Activated CD4-positive, alpha-beta T cell treated with anti-CD3 and anti-CD28 coated beads, Interleukin-2, amount 10 ng/mL, durations not matched to agents 24 days and 14 days (primary cell): ENCODE measurements at places on chromosomes 3 and 15.

DNA sequence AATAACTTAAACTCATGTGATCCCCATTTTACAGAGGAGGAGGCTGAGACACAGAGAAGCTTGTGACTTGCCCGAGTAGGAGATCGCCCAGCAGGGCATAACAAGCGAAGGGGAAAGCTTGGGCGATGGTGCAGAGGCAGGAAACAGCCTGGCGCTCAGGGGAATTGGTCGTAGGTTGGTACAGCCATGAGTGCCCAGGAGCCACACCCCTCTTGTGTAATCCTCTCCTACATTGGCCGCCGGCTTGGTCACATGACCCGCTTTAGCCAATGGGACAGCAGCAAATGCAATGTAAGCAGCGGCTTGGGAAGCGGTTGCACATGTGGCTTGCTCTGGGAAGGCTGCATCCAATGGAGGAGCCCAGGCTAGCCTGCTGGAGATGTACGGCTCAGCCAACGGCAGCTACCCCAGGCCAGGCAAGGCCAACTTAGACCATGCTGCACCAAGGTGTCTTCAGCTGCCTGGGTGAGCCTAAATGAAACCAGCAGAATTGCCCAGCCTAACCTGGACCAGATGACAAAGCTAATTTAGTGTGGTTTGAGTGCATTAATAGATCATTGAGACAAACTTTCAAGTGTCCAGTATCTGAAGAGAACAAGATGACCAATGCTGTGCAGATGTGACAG, 50.3 kb upstream of the SLC6A6 start:
- peak; percentile 63 for DNase-seq

DNA sequence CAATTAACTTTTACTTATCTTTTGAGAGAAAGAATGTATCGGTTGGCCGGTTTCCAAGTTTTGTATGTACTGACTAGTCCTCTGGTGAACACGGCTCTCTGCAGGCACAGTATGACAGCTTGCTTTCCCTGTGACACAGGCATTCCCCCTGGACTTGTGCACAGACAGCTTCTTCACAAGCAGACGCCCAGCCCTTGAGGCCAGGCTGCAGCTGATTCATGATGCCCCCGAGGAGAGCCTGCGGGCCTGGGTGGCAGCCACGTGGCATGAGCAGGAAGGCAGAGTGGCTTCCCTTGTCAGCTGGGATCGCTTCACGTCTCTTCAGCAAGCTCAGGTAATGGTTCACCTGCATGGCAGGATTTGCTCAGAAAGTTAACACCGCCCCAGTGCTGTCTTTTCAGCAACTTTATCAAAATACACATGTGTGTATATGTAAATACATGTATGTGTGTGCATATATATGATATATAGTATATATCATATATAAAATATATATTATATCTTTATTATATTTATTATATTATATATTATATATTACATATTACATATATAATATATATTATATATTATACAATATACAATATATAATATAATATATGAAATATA, 25.5 kb downstream of the FAN1 start:
- DNase-seq: no peak

DNA sequence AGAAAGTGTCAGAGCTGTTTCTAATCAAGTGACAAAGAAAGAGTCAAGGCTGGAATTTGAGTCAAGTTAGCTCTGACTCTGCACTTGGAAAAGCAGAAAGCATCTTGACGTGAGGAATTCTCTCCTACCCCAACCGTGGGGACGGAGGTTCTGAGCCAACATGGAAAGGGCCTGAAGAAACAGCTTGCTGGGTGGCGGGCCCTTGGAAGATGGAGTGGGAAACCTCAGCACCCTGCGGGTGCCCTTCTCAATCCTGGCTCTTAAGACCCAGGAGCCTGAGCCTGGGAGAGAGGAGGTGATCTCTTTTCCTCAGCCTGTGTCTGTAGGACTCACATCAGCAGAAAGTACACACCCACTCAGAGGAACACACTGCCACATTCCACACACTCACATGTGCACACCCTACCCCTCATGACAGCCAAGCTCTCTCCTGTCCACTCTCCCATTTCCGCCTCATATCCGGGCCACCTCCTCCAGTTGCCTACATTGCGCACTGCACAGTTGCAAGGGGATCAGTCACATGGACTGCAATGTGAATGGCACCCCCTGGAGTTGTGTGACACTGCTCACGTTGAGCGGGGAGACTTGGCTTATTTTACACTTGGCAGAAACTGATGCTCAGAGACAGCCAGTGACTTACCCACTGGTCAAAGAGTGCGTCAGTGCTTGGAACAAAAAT, 101.5 kb upstream of the SLC6A6 start:
- DNase-seq: no peak

GRCh38 chr3:63333815-63334214, 55.7 kb downstream of the SYNPR start:
- DNase-seq: no peak

- DNase-seq: no peak
Measured at GRCh38 chr3:100103558-100104441, 10.5 kb downstream of the FILIP1L start.

DNA sequence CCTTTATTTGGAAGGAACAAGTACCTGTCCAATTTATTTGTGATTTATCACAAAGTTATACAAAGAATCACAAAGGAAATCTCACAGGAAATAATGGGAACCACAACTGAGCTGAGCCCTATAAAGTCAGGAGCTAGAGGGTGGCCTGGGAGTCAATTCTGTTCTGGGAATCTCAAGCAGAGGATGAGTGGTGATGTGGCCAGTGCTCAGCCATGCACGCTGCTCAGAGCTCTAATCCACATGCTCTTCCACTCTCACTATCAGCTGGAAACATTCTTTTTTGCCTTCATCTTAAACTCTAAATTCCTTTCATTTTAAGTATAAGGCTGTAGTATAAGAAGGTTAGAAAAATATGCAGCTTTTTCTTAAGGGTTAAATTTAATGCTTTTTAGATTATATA, 36.6 kb downstream of the UACA start:
- no peak for DNase-seq

- DNase-seq: no peak
Measured at GRCh38 chr15:25501828-25502446, 63.1 kb upstream of the UBE3A start.

DNA sequence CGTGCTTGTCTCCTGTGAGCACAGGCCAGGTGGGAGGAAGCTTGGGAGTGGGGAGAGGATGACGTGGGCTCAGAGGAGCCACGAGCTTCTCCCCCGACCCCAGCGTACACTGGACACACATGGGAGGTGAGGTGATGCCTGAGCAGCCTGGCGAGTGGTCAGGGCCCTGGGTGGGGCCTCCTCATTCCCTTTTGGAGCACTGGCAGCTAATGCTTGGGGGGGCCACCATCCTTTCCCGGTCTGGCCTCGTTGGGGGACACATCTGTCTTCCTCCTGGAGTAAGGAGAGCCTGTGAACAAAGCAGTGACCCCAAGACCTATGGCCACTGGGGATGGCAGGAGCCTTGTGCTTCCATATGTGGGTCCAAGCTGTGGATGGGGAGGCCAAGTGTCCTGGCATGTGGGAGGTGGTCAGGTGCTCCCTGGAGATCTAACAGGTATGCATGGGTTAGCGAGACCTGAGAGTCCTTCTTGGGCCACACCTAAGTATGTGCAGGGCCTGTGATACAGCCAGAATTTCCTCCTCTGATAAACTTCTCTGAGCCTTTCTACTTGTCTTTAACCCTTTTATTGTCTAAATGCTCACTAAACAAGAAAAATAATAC, 9.5 kb downstream of the KLF13 start:
- DNase-seq: peak; percentile 56

DNA sequence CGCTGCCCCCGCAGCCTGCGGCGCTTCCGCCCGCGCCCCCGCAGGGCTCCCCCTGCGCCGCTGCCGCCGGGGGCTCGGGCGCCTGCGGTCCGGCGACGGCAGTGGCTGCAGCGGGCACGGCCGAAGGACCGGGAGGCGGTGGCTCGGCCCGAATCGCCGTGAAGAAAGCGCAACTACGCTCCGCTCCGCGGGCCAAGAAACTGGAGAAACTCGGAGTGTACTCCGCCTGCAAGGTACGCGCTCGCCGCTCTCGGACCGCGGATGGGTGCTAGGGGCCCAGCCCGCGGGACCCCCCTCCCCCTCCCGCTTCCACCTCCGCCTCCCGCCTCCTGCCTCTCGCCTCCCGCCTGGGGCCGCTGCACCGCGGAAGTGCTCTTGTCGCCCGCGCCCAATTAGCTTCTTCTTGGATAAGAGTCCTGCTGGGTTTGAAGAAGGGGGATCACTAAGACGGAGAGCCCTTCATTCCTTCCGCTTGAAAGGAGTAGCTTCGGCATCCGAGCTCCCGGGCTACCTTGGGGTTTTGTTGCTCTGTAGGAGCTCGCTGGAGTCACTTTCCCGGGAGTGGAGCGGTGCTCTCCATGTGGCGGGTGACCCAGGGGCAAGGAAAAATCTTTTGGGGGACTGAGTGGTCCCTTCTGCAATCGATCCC, 426 bp downstream of the KAT2B start:
- DNase-seq: peak; percentile 90

GRCh38 chr3:171187706-171188290, 161.3 kb upstream of the SLC2A2 start:
- DNase-seq: peak; percentile 73

- no peak for DNase-seq
Measured at GRCh38 chr15:53976844-53977392, 1.3 kb upstream of the UNC13C start.

DNA sequence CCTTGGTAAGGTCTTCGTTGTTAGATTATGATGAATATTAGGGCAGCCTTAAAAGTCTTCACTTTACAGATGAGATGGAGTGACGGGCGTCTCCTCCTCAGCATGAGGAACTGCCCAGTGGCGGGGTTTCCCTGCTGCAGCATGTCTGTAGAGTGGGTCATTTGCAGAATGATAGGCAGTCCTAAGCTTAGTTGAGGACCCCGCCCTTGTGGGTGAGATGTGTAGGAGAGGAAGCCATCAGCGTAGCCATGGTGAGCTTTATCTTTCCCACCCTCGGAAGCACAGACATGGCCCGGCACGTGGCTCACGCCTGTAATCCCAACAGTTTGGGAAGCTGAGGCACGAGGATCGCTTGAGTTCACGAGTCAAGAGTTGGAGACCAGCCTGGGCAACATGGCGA, 877 bp downstream of the NIT2 start:
- peak; percentile 65 for DNase-seq

- DNase-seq: no peak
Measured at GRCh38 chr3:56762718-56763117, 39.0 kb downstream of the ARHGEF3 start.

- peak; percentile 16 for DNase-seq
Measured at GRCh38 chr15:81812456-81812855, 233.4 kb downstream of the MEX3B start.

GRCh38 chr3:61582287-61582686, 20.9 kb downstream of the PTPRG start:
- no peak for DNase-seq

DNA sequence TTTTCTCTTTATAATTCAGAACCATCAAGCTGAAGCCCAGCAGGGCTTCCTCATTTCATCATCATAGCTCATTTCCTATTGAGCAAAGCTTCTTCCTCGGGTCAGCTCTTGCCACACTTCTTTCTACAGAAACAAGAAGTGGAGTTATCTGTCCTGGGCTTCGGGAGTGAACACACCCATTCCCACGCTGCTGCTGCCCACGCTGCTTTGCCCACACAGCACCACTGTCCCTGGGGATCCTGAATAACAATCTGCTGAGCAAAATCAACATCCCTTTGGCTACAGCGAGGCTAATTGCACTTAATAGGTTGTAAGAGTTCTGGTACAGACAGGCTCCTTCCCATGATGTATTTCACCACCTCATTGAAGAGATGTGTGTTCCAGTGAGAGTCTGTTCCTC, 23.7 kb downstream of the CEP19 start:
- no peak for DNase-seq

DNA sequence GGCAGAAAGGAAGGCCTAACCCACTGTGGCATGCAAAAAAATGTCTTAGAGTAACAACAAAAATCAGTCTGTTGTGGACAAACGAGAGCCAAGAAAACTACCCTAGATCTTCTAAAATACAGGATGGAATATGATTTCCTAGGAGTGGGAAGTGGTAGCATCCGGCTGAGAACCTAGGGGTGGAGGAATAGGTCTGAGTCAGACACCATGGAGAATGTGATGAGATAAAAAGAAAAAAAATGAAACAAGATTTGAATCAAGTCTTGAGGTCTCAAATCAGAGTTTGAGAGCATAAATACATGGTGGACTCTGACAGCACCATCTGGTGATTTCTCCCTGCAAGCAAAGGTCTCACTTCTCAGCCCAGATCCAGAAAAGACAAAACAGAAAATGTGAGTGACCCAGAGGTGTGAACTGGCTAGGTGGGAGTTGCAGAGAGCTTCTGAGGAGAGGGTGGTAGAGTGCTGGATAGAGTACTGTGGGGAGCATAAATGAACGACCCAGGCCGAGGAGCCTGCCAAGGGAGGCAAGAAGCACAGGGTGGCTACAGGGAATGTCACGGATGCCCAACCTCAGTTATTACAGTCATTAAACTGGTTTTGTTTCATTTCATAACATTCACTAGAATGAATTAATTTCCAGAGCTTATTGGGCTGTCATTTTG, 27.6 kb upstream of the VEPH1 start:
- DNase-seq: no peak

- no peak for DNase-seq
Measured at GRCh38 chr3:160016972-160017371, 28.3 kb downstream of the IL12A start.

GRCh38 chr3:193796089-193796488, 203.1 kb downstream of the OPA1 start:
- DNase-seq: no peak

DNA sequence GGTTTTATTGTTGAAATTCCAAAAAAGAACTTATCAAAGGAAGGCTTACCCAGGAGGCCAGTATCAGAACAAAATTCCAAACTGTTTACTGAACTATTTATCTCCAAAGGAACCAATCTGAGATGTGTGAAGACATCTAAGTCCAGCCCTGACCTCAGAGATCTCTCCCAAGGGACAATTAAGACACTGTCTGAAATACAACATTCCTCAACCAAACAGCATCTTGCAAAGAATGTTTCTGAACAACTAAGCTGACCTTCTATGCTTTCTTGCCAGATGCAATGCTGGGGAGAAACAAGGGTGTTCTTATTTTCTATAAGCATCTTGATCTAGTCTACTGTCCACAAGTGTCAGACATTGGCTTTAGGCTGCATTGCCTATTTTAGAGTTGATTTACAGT, 13.6 kb downstream of the PDZRN3 start:
- no peak for DNase-seq

GRCh38 chr3:26273196-26273595, 349.4 kb upstream of the LRRC3B start:
- DNase-seq: no peak

- no peak for DNase-seq
Measured at GRCh38 chr3:123759311-123759710, 124.8 kb downstream of the MYLK start.

- DNase-seq: no peak
Measured at GRCh38 chr3:19901918-19902317, 32.1 kb downstream of the EFHB start.

DNA sequence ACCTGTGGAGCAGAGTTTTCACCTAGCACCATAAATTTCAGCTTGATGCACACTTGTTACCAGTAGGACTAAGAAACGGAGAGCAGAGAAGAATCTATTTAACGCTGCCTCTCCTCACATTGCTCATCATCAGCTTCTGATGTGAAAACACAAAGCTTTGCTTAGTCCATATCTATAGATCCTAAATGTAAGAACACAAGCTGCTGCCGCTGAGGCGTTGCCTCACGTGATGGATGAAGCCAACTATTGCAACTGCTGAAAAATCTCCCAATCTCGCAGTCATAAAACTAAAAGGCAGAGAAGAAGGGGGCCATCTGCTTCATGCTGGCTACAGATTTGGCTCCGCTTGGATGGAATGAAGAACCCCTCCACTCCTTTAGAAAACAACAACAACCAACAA, 42.7 kb downstream of the CADPS start:
- DNase-seq: no peak
